ENCODE measurements at places on chromosomes 3 and 15. TPM values are rescaled to one million over a fixed set of nuclear protein-coding genes. Genes with fewer than 3 reads are reported as not detected.

GNB4 gene
- polyA plus RNA-seq: 3.4 TPM

DNAJC17 gene
- polyA plus RNA-seq: 45.6 TPM

NRROS gene
- polyA plus RNA-seq: 1.4 TPM

HDAC11 gene
- 54.1 TPM for polyA plus RNA-seq

TM4SF18 gene
- polyA plus RNA-seq: 4.4 TPM

KY gene
- 0.44 TPM for polyA plus RNA-seq

INKA1 gene
- 2.1 TPM for polyA plus RNA-seq

Measured in brain (organoid and tissue), 16 donors.